NCI-H524 treated with DMSO at 0.1 percent for 48 hours (cell line): ENCODE measurements at places on chromosomes 5 and 9.

DNA sequence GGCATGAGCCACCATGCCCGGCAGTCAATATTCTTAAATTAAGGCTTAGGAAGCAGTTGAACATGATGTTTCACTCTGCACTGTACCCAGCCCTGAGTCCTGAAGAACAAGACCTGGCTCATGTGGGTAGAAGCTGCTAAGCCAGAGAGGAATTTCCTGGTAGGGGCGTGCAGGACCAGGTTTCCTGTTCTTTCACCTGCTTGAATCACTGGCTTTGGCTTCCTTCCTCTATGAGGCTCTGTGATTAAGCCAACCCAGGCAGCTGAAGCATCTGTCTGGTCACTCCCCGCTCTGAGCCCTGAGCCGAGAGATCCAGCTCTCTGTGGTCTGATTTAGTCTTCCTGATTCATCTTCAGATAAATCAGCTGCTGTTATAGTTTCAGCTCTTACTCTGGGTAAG, 29.1 kb downstream of the CFAP77 start:
- DNase-seq, result no peak

- no peak for DNase-seq
Observed at GRCh38 chr9:109150925-109151545, 16.0 kb downstream of the FRRS1L start.

DNA sequence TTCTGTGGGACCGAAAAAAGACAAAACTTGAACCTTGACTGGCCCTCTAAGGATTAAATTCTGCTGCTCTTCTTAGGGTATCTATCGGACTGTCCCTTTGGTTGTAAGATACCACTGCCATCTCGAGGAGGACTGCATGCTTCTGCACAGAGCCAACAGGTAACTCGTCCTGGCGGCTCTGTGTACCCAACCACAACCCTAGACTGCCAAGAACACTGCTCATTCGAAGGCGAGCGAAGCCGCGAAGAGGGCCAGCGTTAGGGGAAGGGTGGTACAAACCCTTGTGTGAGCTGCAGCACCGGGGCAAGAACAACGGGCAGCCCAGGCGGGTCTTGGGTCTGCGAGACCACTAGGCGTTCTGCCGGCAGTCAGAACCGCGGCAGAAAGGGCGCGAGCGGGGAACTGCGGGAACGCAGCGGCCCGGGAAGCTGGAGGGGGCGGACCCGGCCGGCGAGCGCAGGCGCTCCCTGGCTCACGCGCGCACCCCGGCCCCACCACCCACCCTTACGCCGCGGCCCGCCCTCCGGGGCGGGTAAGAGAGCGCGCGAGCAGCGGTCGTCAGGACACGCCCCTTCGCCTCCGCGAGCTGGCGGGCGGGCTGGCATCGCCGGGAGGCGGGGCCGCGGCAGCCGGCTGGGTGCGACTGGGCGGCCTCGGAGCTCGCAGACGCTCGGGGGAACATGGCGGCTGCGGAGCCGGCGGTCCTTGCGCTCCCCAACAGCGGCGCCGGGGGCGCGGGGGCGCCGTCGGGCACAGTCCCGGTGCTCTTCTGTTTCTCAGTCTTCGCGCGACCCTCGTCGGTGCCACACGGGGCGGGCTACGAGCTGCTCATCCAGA, at the start of gene ISOC1:
TSS of gene ISOC1 (plus strand) at position 663 of the 837 bp plus-strand sequence. CDS start at position 681, 18 bp downstream.
- peak; percentile 2 for DNase-seq

GRCh38 chr5:173474881-173475287, 141.6 kb downstream of the BOD1 start:
- no peak for DNase-seq

- no peak for DNase-seq
Observed at GRCh38 chr9:16482764-16483163, 387.7 kb downstream of the BNC2 start.

DNA sequence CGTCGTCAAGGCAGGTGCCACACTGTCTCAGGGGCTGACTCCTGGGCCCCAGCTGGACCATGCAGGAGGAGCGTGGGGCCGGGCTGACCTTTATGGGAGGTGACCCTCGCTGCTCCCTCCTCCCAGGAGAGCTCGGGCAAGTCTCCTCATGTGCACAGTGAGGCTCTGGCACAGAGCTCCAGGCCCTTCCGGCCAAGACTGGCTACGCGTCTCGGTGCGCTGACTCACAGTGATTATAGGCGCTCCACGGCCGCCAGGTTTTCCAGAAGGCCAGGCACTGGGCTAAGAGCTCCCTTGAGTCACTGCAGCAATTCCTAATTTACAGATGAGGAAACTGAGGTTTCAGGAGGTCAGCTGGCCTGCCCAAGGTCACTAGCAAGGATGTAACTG, 47.4 kb downstream of the VAV2 start:
- no peak for DNase-seq

DNA sequence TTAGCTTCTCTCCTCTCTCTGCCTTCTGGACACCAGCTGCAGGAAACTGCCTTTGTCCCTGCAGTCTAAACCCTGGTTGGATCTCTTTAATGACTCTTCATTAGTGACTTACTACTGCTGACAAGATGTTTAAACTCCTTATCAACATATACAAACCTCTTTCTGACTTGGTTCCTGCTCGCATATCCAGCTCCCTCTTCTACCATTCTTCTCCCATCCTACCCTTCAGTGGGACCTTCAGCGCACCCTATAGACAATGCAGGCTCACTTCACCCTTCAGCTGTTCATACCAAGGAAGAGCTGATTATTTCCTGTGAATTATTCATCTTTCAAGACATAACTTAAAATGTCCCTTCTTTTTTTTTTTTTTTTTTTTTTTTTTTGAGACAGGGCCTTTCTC, 436.5 kb downstream of the KIAA0825 start:
- DNase-seq, result peak; percentile 2

GRCh38 chr9:6410633-6411032, 2.4 kb upstream of the UHRF2 start:
- no peak for DNase-seq

DNA sequence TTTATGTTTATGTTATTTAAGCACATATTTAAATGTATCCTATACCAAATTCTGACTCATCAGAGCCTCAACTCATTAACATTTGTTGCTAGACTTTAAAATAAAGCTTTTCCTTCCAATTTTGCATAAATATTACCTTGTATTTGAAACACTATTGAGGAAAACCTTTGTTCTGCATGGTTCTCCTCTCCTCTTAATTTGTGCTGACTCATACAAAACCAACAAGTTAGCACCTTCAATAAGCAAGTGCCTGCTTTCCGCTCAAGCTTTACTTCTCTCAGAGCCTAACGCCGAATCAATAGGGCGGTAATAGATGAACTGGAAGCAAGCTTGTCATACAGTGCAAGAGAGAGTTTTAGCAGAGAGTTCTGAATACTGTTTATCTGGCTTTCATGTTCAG, 7.9 kb downstream of the AMACR start:
- DNase-seq, result no peak

DNA sequence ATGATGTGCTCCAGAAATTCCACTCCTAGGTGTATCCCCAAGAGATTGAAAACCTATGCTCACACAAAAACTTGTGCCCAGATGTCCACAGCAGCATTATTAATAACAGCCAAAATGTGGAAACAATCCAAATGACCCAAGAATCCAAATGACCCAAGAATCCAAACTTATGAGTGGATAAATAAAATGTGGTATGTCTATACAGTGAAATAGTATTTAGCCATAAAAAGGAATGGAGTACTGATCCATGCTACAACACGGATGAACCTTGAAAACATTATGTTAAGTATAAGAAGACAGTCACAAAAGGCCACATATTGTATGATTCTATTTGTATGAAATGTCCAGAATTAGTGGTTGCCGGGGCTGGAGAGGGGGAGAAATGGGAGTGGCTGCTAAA, 80.3 kb downstream of the PSD2 start:
- DNase-seq, result no peak

- no peak for DNase-seq
Observed at GRCh38 chr5:81020478-81021167, 60.5 kb downstream of the RASGRF2 start.

DNA sequence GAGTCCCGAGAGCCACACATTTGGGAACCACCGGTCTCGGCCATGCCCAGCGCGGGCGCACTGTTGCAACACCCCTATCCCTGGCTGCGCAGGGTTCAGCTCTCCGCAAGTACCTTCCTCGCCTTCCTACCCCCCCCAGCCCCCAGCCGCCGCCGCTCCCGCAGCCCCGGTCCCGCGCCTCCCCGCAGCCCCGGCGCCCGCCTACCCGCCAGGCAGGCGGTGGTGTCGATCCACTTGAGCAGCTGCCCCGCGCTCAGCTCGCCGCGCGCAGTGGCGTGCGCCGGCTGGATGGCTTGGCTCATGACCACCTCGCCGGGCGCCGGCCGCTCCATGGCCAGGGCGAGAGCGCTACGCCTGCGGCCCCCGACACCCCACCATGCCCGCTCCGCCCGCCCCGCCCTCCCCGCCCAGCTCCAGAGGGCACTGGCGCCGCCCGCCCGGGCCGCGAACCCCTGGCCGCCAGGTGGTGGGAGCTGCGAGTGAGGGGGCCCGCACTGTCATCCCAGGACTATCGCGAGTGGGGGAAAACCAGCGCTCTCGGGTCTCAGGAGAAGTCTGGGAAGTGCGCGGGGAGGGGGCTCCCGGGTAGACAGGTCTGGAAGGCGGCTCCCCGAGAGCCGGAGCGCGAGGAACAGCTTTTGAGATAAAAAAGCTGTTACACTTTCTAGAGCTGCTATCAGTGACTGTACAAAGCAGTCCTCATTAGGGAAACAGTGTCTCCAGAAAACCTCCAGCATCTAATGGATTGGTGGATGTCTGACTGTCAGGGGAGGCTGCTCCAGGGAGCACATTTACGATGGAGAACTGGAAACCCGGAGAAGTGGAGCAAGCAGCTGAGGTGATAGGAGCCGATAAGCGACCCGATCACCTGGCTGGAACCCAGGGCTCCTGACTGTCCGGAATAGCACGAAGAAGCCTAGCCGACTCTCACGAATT, at the start of gene ACOT12:
TSS of gene ACOT12 (minus strand) at position 352 of the 936 bp plus-strand sequence. CDS start at position 332, 20 bp downstream.
- DNase-seq, result no peak

GRCh38 chr5:167861129-167861927, 430.1 kb upstream of the WWC1 start:
- no peak for DNase-seq
